ENCODE measurements at places on chromosomes 11 and 22.
A peak's percentile ranks its signal among the peaks of the same experiment; 100 is the strongest.

- DNase-seq, result no peak
Observed at GRCh38 chr11:17574141-17575091, 27.4 kb downstream of the OTOG start.

GRCh38 chr11:128500493-128500892 is 86.9 kb downstream of the ETS1 start:
- DNase-seq, result no peak

GRCh38 chr22:42877158-42877557 is 20.1 kb upstream of the ARFGAP3 start:
- no peak for DNase-seq

DNA sequence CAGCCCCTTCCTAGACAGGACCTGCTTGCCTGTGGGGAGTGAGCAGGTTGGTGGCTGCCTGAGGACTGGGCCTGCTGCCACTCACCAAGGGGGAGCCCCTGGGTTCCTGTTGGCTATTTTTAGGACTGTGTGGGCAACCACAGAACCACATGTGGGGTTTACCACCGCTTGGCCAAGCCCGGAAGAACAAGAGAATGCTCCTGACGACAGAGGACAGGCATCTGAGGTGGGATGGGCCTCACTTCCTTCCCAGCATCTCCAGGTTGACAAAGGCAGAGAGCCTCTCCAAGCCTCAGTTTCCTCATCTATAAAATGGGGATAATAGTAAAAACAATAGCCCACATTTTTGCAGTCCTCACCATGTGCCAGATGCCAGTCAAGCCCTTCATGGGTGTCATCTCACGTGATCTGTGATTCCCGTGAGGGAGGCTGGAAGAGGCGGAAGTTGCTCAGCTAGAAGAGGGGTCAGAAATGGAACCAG is 43.6 kb downstream of the LRRC32 start:
- DNase-seq, result peak; percentile 80

DNA sequence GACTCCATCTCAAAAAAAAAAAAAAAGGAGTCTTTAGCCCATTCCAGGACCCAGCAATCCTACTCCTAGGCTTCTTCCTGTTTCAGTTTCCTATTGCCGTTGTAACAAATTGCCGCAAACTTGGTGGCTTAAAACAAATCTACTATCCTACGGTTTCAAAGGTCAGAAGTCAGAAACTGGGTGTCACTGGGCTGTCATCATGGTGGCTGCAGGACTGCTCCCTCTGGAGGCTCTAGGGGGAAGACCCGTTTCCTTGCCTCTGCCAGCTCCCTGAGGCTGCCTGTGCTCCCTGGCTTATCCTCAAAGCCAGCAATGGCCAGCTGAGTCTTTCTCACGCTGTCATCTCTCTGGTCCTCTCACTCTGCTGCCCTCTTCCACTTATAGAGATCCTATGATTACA is 8.7 kb upstream of the DAGLA start:
- no peak for DNase-seq

- no peak for DNase-seq
Observed at GRCh38 chr11:8962841-8963240, 1.4 kb downstream of the TMEM9B start.

GRCh38 chr11:32430568-32431381 is 4.6 kb downstream of the WT1 start:
- DNase-seq, result no peak

GRCh38 chr11:1668911-1669473 is 28.0 kb upstream of the KRTAP5-6 start:
- DNase-seq, result no peak
